ENCODE measurements at places on chromosomes 3 and 15.

DNA sequence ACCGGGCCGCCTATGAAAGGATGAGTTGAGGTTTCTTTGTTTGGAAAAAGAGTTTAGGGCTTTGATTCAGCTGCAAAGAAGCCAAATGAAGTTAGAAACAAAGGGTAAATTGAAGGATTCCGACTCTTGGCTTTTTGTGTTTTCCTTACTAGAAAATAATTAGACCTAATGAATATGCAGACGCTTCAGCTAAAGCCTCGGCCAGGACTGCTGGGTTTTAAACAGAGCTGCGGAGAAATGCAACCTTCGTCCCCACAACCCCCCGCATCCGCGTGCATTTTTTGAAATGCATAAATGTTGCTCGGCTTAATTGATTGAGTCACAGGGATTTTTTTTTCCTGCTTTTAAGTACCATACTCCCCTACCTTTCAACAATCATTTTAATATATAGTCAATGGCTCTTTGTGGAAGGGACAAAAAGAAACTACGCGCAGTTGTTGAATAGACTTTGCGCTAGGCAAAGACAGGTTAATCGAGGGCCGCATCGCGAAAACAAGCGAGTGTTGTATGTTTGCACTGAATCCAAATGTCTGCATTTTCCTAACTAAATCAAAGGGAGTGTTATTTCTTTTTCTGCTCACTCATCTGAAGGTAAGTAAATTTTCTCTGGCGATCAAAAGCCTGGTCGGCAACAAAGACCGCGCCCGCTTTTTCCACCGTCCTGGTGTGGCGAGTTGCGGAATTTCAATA, 1.3 kb upstream of the ZIC4 start:
- DNase-seq: no peak
- no peak overlapping the region for H3K27ac ChIP-seq
- H3K4me3 ChIP-seq: no peak overlapping the region

DNA sequence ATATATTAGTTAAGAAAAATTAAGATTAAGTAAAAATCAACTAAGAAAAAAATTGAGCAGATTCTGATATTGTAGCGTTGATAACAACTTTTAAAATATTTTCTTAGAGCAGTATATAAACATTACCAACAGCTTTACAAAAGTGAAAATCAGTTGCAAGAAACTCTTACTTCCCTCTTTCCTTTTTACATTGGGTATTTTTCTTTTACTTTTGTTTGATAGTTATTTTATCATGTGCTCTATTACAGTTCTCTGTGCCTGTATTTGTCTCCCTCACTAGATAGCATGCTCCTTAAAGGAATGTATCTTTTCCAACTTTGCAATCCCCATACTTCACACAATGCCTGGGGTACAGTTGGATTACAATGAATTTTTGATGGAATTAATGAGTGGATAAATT, 87.5 kb upstream of the P3H2 start:
- no peak overlapping the region for H3K27ac ChIP-seq
- H3K27me3 ChIP-seq: no peaks in the 10 kb centered on the region
- H3K4me1 ChIP-seq: no peaks in the 10 kb centered on the region
- no peak for DNase-seq
- H3K4me3 ChIP-seq: no peak overlapping the region
- no peaks in the 10 kb centered on the region for H3K36me3 ChIP-seq

DNA sequence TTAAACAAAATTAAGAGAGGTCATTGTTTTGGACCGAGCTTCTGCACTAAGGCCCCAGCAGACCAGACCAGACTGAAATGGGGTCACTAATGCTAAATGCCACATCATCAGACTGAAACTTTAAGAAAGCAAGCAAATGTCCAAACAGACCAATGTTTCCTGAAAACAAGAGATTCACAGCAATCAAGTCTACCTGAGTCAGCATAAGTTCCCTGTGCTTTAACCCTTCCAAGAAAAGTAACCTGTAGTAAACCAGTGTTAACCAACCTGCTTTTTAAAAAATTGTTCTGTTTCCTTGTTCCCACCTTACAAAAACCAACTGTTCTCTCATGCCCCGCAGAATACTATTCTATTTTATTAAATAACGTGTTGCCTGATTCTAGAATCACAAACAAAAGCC, 241.1 kb upstream of the GADL1 start:
- H3K4me3 ChIP-seq: no peak overlapping the region
- H3K27me3 ChIP-seq: no peaks in the 10 kb centered on the region
- H3K4me1 ChIP-seq: no peaks in the 10 kb centered on the region
- no peak for DNase-seq
- no peaks in the 10 kb centered on the region for H3K36me3 ChIP-seq
- no peak overlapping the region for H3K27ac ChIP-seq

DNA sequence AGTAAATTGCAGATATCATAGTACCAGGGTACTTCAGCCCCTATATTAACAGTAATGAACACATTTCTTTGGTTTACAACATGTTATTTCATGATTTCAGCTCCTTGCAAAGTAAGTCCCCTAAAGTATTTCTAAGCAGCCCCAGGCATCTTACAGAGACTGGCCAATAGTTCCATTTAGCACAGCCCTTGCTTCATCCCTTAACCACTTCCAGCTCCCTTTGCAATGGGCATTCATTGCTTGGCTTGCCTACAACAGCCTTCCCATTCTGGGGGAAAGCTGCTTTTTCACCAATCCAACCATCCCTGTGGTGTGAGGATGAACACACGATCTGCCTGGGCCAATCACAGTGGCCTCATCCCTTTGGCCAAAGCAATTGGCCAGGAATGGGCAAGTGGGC, 67.2 kb upstream of the XCR1 start:
- H3K4me1 ChIP-seq: peaks cover 97% of the 10 kb centered on the region
- no peak for DNase-seq
- H3K27me3 ChIP-seq: no peaks in the 10 kb centered on the region
- H3K4me3 ChIP-seq: no peak overlapping the region
- H3K36me3 ChIP-seq: no peaks in the 10 kb centered on the region
- no peak overlapping the region for H3K27ac ChIP-seq

- H3K27me3 ChIP-seq: no peaks in the 10 kb centered on the region
- H3K36me3 ChIP-seq: peaks cover 99% of the 10 kb centered on the region
- DNase-seq: no peak
- no peaks in the 10 kb centered on the region for H3K4me1 ChIP-seq
These were observed 18.8 kb downstream of the CXCR6 start for GRCh38 chr3:45962033-45962432.

- no peak for DNase-seq
- H3K27me3 ChIP-seq: no peaks in the 10 kb centered on the region
- H3K4me1 ChIP-seq: no peaks in the 10 kb centered on the region
- H3K36me3 ChIP-seq: no peaks in the 10 kb centered on the region
- no peak overlapping the region for H3K27ac ChIP-seq
These were observed 29.8 kb upstream of the MB21D2 start for GRCh38 chr3:192947421-192947820.

- H3K27me3 ChIP-seq: no peaks in the 10 kb centered on the region
- H3K36me3 ChIP-seq: no peaks in the 10 kb centered on the region
- DNase-seq: no peak
- H3K4me3 ChIP-seq: no peak overlapping the region
These were observed 920.9 kb downstream of the TUSC7 start for GRCh38 chr3:117630469-117630868.

DNA sequence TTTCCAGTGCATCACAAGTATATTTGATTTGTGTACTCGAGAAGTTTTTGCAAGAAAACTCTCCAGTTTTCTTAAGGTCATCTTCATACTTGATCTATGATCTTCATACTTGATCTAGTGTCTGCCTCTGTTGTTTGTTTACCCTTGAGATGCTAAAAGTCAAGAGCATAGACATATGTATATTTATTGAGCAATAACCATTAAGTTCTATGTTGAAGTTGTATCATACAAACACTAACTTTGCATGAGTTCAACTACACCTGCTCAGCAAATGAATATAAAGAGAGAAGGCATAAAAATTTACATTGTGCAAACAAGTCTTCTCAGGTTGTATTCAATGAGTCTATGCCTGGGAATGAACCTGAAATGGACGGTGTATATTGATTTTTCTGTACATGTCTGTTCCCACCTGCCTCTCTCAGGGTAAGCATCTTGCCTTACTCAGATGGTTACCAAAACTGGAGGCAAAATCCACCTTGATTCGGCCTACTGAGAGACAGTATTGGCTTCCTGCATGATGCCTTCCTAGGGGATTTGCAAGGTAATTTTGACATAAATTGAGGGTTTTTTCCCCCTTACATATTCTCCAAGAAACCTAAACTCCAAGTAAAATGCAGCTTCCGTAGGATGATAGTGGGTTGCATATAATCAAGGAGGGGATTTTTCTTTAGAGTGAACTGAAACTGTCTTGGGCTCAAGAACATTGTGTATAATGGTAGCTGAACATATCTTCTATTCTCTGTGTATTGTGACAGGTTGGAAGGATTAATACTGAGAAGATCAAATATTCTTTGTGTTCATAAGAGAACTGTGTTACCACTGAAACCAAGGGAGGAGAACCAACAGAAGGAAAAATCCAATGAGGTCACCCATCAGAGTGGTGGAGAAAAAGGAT, 110.4 kb downstream of the FILIP1L start:
- no peaks in the 10 kb centered on the region for H3K27me3 ChIP-seq
- H3K36me3 ChIP-seq: no peaks in the 10 kb centered on the region
- peaks cover 7% of the 10 kb centered on the region for H3K4me1 ChIP-seq
- no peak for DNase-seq
- no peak overlapping the region for H3K27ac ChIP-seq

GRCh38 chr15:65512807-65513416, 4.6 kb downstream of the DPP8 start:
- H3K27me3 ChIP-seq: no peaks in the 10 kb centered on the region
- peaks cover 9% of the 10 kb centered on the region for H3K4me1 ChIP-seq
- no peaks in the 10 kb centered on the region for H3K36me3 ChIP-seq
- H3K4me3 ChIP-seq: no peak overlapping the region
- peak overlapping the region; percentile 45 for H3K27ac ChIP-seq

- DNase-seq: no peak
- H3K27me3 ChIP-seq: no peaks in the 10 kb centered on the region
- peaks cover 99% of the 10 kb centered on the region for H3K36me3 ChIP-seq
- no peak overlapping the region for H3K27ac ChIP-seq
- peaks cover 7% of the 10 kb centered on the region for H3K4me1 ChIP-seq
- H3K4me3 ChIP-seq: no peak overlapping the region
These were observed 19.2 kb upstream of the KPNA1 start for GRCh38 chr3:122533931-122534334.

DNA sequence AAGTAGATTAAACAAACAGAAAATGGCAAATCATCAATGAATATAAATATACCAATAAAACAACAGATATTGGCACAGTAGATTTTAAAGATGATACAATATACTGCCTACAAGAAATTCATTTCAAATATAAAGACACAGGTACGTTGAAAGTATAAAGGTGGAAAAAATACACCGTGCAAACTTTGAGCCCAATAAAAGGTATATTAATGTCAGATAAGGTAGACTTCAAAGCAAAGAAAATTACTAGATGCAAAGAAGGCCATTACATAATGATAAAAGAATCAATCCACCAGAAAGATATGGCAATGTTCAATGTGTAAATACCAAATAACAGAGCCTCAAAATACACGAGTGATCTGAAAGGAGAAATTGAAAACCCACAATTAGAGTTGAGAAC, 34.3 kb upstream of the VIPR1 start:
- no peaks in the 10 kb centered on the region for H3K36me3 ChIP-seq
- H3K4me1 ChIP-seq: peaks cover 4% of the 10 kb centered on the region
- H3K27me3 ChIP-seq: no peaks in the 10 kb centered on the region
- H3K27ac ChIP-seq: no peak overlapping the region

DNA sequence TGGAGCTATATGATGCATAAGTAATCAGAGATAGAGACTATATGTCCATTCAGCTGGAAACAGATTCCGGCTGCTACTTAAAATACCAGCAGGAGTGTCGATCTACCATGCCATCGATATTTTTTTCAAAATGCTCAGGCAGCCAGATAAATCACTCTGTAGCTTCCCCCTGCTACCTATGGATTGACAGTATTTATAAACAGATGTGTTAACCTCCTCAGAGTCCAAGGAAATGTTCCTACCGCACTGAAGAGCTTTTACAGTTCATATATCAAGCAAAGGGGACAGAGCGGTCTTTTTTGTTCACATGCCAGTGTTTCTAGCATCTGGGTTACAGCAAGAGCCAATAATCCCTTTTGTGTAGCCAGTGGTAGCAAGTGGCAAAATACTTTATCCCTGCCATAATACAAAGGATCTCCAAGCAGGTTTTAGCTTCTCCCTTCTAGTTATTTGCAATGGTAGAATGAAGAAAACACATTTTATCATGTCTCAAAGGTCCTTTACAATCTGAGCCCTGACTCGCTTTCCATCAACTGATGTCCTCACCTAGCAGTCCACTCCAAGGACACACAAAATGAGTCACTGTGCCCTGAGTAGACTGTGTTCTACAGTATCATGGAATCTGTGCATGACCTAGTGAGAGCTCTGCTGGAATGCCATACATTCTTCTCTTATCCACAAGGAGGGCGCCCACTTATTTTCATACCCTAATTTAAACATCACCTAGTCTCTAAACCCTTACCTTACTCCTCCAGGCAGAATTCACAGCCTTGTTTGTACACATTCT, 507.0 kb downstream of the TBL1XR1 start:
- no peak overlapping the region for H3K4me3 ChIP-seq
- no peak for DNase-seq
- no peaks in the 10 kb centered on the region for H3K27me3 ChIP-seq
- H3K27ac ChIP-seq: no peak overlapping the region
- H3K4me1 ChIP-seq: no peaks in the 10 kb centered on the region

DNA sequence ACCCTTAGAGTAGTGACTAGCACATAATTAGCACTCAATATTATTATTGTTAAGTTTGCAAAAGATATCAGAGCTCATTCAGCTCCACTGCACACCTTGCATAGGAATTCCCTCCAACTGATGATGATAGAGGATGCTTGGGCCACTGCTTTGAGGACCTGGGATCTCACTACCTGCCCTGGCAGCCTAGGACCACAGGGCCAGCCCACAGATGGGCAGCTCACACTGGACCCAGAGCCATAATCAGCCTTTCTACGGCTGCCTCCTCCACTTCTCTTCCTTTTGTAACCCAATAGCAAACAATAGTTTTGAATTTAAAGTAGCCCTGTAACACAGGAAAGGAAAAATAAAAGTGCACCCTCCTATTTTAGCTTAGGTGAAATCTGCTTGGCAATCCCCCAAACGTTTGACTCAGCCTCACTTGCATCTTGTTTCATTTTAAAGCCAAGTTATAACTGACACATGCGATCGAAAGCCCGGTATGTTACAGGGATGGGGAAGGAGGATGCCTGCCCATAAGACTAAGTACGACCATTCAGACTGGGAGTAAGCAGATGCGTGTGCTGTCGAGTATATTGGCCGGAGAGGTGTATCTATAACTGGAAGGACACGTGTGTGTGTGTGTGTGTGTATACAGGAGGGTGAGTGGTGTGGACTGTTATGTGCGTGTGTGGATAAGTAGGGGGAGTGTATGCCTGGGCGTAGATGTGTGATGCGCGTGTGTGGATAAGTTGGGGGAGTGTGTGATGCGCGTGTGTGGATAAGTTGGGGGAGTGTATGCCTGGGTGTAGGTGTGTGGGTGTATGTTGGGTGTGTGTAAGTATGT, 65.9 kb downstream of the CPN2 start:
- no peaks in the 10 kb centered on the region for H3K27me3 ChIP-seq
- H3K27ac ChIP-seq: no peak overlapping the region
- no peaks in the 10 kb centered on the region for H3K4me1 ChIP-seq
- DNase-seq: no peak
- H3K4me3 ChIP-seq: no peak overlapping the region

All from left lung (tissue), 14 donors.